ENCODE measurements at places on chromosomes 3 and 15.

- DNase-seq, result no peak
Measured at GRCh38 chr15:46343196-46343935, 708.5 kb downstream of the SQOR start.

- DNase-seq, result no peak
Measured at GRCh38 chr3:113113361-113113760, 98.0 kb upstream of the BOC start.

GRCh38 chr3:57397175-57398026 lies 104.9 kb upstream of the ASB14 start:
- DNase-seq, result peak; percentile 13

DNA sequence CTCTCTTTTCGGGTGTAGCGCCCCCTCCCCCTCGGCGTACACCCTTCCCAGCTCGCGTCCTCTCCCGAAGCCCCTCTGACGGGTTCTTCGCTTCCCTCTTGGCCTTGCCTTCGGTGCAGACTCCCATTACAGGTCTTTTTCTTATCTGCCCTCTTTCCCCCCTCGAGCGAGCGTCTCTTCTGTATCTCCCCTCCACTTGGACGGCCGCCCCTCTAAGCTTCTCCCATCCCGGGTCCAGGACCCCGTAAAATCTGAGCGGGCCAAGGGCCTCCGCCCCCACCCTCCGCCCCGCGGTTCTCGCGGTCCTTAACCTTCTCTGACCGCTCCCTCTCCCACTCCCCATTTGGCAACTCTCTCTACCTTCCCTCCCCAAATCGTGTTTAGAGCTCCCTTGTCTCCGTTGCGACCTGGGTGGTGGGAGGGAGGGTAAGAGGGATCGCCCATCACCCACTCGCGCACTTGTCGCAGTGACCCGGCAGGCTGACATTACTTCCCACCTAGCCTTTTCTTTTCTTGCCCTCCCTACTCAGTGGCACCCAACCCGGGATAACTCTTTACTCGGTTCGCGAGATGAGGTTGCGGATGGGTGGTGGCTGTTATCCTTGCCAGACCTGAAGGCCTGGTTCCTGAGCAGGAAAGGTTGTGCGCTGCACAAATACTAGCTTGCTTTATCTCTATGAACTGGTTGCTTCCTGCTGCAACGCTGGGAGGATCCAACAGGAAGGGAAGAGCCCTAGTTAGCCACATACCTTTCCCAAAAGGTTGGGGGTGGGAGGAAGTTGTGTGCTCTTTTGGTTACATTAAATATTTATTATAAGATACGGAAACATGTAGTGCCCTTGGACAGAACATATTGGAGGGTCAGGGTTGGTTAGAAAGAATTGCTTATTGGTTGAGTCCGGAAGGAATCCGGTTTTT lies 922 bp downstream of the RAB11A start:
- DNase-seq, result no peak

GRCh38 chr3:178517665-178518334 lies 18.4 kb upstream of the KCNMB2 start:
- no peak for DNase-seq

GRCh38 chr3:46168583-46169345 lies 39.3 kb downstream of the CCR1 start:
- no peak for DNase-seq

DNA sequence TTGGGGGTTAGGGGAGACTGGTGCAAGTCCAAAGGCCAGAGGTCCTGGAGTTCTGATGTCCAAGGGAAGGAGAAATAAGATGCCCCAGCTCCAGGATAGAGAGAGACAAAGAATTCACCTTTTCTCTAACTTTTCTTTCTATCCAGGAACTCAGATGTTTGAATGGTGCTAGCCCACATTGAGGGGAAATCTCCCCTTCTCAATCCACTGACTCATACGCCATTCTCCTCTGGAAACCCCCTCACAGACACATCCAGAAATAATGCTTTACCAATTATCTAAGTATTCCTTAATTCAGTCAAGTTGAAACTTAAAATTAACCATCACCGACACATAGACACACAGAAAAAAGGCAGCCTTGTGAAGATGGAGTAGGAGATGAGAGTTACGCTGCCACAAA lies 1085.2 kb downstream of the NSUN3 start:
- no peak for DNase-seq

DNA sequence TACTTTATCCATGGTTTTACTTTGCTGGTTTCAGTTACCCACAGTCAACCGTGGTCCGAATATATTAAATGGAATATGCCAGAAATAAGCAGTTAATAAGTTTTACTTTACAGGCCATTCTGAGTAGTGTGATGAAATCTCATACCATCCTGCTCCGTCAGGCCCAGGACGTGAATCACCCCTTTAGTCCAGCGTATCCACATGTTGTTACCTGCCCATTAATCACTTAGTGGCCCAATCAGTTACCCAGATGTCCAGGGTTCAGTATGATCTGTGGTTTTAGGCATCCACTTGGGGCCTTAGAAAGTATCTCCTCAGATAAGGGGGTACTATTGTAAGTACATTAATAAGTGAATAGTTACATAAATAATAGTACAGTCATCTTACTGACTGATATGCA lies 88.0 kb downstream of the TTBK2 start:
- DNase-seq, result no peak

GRCh38 chr3:56856752-56857151 lies 55.0 kb upstream of the ARHGEF3 start:
- DNase-seq, result no peak

DNA sequence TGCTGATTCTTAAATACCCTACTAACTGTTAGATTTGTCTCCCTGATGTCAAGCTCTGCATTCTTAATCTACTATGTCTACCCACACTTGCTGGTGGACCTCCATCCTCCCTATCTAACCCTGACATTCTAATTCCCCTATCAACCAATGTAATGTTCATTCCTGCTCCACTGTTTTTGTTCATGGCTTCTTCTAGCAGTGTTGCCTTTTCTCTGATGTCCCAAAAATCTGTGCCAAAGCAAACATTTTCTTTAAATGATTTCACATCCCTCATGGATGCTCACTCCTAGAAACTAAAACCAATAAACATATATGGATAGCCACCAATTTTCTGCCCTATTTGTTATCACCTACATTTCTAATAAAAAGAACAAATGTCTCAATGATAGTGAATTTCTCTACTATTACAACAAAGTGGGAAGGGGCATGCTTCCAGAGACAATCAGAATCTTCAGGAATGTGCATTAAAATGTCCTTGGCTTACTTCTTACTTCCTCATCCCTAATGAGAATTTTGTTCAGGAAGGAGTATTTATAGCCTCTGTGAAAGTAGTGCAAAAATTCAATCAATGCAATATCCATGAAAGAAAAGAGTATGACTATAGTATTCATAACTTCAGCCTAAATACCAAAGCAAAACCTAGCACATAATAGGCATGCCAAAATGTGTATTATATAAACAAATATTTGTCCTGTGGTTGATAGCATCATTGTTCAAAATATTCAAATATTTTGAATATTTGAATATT lies 273.3 kb downstream of the ZNF385D start:
- DNase-seq, result no peak

DNA sequence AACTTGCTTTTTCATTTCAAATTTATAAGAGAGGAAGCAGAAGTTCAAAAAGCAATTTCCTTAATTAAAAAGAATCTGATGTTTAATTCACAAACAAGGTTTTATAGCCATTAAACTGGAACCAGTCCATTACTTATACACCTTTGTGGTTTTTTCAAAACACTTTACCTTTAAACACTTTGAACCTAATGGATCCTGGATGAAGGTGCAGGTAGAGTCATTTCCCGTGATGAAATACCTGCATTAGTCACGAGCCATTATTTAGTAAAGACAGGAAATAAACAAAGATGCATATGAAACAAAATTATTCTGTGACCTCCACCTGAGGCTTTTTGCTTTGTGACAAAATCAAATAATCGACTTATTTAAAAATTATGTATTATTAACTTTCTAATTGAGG lies 341.7 kb upstream of the UBE2E2 start:
- no peak for DNase-seq

DNA sequence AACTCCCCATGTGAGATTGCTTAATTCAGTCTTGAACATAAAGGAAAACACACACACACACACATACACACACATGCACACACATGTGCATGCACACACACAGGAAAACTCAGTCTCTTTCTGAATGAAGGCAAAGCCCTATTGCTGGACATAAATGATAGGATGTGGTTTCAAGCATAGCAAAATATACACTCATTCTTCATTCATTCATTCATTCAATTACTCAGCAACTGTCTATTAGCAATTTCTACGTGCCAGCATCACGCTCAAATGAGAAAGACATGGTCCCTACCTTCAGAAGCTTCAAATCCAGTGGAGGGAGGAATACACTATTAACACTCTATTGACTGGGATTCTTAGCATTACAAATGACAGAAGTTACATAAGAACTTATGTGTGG lies 41.8 kb upstream of the UBE2E2 start:
- DNase-seq, result no peak

GRCh38 chr15:89472785-89473256 lies 23.6 kb downstream of the RHCG start:
- no peak for DNase-seq

- DNase-seq, result no peak
Measured at GRCh38 chr3:134772591-134772990, 22.5 kb upstream of the EPHB1 start.

GRCh38 chr3:53921296-53921695 lies 29.6 kb upstream of the SELENOK start:
- no peak for DNase-seq

DNA sequence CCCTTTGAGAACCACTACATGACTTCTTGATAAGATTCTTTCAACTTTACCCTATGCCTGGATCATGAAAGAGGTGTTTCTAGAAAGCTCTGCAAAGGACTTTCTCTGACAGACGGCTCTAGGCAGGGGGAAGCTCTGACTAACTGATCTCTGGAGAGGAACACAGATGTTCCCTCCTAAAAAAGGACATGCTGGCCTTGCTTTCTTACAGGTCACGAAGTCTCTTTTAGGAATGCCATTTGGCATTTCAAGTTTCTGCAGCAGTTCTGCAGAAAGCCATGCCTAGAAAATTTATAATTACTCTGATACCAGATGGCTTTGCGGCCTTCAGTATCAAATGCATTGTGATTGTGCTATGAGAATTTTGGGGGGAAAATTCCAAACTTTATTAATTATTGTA lies 275.4 kb upstream of the CTDSPL start:
- DNase-seq, result no peak

GRCh38 chr3:4855676-4856075 lies 123.6 kb upstream of the BHLHE40 start:
- DNase-seq, result no peak

Measured in stimulated activated CD4-positive, alpha-beta T cell treated with anti-CD3 and anti-CD28 coated beads, Interleukin-15, amount 100 ng/mL, for 1 hour (primary cell).